Progenitor cell of endocrine pancreas (in vitro differentiated cells): ENCODE measurements at places on chromosomes 4 and X.

DNA sequence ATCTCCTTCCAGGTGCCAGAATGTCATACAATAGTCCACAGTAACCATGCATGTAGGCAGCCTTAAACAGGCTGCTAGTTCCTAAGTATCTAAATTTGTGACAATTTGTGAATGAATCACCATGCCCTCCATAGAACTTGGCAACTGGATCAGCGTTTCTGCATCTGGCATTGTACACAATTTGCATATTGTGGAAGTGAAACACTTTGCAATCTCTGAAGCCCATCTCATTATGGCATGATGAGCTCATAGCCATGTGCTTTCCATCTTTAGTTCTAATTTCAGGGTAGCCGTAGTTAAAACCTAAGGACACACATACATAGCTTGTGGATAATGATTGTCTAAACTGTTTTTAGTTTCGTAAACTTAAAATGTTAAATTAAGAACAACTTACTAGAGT, 573.6 kb downstream of the PPP4R3C start:
- no peak for DNase-seq

- no peak for DNase-seq
Measured at GRCh38 chrX:87621697-87622096, 104.1 kb downstream of the KLHL4 start.

GRCh38 chr4:149234798-149235197, 580.8 kb downstream of the IQCM start:
- DNase-seq: no peak

- DNase-seq: peak; percentile 58
Measured at GRCh38 chrX:119467842-119468550, at the start of gene SLC25A5. Gene SLC25A5 (plus strand): TSS chrX:119468444. CDS start chrX:119468516, 72 bp downstream.

DNA sequence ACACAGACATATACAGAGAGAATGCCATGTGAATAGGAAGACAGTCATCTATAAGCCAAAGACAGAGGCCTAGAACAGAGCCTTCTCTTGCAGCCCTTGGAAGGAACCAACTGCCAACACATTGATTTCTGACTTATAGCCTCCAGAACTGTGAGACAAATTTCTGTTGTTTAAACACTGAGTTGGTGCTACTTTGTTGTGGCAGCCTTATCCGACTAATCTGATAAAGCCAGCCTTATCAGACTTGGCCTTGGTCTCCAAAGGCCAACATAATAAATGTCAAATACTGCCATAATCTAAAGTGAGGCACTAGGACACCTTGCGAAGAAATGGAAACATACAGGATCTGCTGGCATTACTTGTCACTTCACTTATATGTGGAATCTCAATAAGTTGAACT, 24.3 kb upstream of the PRDX4 start:
- DNase-seq: no peak

GRCh38 chr4:140635606-140636005, 66.8 kb upstream of the UCP1 start:
- no peak for DNase-seq

DNA sequence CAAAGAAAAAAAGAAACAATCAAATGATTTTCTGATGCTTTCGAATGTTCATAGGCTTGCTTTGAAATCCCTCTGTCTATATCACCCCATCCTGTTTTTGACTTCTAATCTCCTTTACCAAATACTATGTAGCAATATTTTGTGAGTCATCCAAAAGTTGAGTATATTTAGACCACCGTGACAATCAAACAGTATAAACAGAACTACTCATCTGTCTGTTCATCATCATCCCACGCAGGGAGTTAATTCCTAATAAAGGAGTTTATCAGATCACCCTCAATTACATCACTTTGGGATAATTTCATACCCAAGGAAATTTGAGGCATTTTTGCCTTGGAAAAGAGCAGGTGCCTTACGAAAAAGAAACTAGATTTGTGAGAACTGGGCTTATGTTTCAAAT, 212.9 kb downstream of the CBR4 start:
- no peak for DNase-seq

DNA sequence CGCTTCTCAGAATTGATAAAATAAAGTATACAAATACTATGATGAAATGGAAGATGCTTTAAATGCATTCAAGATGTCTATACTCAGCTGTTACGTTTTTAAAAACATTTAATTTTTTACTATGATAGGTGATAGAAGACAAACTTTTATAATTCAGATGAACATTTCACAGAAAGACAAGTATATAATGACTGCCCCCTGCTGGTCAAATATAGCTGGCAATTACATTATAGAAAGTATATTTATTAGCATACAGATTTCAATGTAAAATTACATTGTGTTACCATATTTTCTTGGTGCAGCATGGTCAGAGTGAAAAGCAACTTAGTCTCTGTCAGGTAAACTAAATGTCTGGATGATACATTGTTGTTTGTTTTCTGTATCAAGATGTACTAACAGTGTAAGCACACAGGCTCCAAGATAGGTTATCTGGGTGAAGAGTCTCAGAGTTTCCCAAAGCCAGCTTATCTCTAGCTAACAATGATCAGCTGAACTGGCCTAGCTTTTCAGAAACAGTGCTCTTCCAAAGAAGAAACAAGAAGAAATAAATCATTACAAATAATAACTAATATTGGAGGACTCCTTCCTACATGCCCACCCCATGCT, 54.1 kb downstream of the SRPX start:
- no peak for DNase-seq

DNA sequence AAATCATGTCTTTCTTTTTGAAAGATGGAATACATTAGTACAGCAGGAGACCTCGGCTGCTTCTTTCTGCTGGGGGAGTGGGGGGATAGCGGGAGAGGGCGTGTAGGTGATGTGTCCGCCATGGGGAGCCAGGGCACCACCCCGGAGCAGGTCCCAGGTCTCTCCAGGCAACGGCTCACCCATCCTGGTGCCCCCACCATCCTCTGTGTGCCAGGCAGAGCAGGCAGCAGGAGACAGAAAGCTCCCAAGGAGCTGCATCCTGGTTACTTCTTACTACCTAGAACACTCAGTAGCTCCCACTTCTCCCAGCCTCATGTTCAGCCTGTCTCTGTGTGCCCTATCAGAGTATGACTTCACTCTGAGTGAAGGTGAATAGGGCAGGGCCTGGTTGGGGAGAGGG, 23.6 kb downstream of the TNIP2 start:
- no peak for DNase-seq

GRCh38 chr4:10590896-10591295, 93.7 kb downstream of the CLNK start:
- DNase-seq: no peak

DNA sequence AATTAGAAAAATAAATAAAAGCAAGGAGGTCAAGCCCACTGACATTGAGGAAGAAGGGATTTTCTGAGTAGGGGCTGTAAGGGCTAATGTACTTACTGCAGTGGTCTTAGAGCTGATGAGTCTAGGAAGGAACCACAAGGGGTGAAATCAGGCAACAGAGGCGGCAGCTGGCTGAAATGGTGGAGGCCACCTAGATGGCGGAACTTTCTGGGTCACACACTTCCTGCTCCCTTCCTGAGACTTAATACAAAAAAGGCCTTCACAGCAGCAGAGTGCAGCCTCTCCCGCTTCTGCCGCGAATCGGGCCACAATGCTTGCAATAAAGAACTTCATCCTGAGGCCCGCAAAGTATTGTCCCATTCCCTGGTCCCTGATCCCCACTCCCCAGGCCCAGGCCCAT, 15.4 kb downstream of the SNX12 start:
- no peak for DNase-seq

DNA sequence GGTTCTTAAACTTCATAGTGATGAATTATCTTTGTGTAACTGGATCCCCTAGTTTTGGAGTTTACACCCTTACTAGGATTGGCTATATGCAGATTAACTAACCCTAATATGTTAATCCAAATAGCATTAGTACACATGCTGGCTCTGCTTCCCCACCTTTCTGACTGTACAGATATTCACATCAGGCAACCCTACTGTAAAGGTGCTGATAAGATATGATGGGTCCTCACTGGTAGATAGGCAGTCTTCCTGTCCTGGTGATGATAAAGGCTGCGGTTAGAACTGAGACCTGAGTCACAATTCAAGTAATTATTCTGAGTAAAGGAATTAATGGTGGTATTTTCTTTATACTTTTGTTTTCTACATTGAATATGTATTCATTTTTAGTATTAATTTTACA, 118.6 kb downstream of the COL4A5 start:
- no peak for DNase-seq

DNA sequence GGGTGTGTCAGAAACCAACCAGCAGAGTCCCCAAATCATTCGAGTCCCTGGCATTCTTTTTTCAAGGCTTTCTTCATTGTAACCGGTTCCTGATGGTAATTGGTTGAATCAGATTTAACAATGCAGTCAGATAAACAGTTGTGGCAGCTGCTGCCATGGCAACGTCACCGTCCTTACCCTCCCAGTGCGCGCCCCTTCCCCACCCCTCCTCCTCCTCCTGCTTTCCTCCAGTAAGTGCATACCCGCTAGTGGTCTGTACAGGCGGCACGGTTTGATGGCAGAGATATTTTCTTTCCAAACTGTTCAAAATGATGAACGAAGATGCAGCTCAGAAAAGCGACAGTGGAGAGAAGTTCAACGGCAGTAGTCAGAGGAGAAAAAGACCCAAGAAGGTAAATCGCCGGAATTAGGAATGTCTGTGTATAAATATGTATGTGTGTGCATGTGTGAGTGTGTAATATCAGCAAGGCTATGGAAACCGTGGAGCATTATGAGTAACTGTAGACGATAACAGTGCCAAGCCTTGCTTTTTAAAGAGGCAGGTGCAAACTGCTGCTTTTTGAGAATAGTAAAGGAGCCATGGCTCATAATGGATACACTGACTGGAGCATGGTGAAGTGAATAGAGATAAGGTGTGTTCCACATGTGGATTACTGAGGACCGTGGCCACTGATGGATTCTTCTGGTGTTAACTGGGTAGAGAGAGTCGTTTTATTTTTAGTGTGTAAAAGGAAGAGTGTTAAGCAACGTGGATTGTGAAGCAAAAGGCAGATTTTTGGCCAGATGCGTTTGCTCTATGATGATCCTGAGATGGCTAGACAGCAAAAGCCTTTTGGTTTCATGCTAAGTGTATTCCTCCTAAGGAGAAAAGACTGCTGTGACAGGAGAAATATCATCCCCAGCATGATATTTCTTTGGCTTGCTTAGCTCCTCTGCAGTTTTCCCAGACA, at the start of gene ANK2:
ANK2 (plus strand) TSS at position 233 of the 950 bp plus-strand sequence; CDS start at position 309, 76 bp downstream.
- DNase-seq: peak; percentile 11

DNA sequence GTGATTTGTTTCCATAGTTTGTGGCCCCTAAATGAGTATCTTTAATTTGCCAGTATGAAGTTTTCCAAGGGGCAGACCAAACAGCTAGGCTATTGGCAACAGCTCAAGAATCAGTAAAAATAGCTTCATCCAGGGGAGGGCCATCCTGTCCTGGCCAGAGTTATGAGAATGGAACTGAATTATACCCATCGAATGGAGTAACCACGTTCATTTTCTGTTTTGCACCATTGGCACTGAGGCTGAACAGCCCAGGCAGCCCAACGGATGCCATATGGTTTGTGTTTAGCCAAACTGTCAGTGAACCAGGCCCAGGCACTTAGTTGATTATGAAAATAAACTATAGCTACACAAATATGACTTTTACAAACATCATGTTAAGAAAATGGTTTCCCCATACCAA, 17.7 kb upstream of the ASB5 start:
- no peak for DNase-seq

GRCh38 chr4:41820473-41820872, 71.9 kb upstream of the PHOX2B start:
- DNase-seq: no peak

- DNase-seq: no peak
Measured at GRCh38 chr4:87521757-87522374, 7.3 kb downstream of the SPARCL1 start.

GRCh38 chr4:104394406-104395167, 100.1 kb downstream of the CXXC4 start:
- DNase-seq: no peak

DNA sequence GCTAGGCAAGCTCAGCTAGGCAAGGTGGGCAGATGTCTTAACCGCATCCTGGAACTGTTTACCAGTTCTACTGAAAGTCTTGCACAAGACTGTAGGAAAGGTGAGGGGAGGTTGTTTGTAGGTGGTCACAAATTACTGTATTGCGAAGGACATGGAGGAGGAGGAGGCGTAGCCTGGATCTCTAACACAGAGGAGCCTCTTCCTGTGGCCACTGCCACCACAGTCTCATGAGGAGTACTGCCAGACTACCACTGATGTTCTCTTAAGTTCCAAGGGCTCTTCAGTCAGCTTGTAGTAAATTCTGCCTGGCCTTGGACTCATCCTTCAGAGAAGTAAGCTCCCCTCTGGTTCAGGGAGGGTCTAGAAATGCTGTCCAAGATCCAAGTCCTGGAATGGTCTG, 258.6 kb downstream of the FAT4 start:
- no peak for DNase-seq

- DNase-seq: no peak
Measured at GRCh38 chr4:157702831-157703230, 470.0 kb downstream of the GASK1B start.

GRCh38 chr4:112327965-112328733, 31.0 kb downstream of the ALPK1 start:
- DNase-seq: no peak

GRCh38 chrX:101619364-101619763, 1.6 kb upstream of the ARMCX6 start:
- no peak for DNase-seq

DNA sequence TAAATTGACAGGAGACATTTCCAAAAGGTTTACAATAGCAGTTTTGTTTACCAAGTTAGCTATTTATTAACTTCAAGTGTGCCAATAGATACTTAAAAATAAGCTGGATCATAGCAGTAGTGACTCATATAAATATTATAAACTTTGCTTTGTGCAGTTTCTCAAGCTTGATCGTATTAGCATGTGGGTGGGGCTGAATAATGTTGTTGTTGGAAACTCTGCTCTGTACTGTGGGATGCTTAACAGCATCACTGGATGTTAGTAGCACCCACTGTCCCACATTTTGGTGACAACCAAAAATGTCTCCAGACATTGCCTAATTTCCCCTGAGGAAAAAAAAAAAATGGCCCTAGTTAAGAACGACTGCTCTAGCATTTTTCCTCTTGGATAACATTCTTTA, 855.2 kb upstream of the ADGRL3 start:
- no peak for DNase-seq

GRCh38 chr4:48669086-48669485, 111.0 kb downstream of the FRYL start:
- DNase-seq: no peak
